ENCODE measurements at places on chromosomes 16 and 17. TPM values are rescaled to one million over a fixed set of nuclear protein-coding genes. Genes with fewer than 3 reads are reported as not detected.

DNA sequence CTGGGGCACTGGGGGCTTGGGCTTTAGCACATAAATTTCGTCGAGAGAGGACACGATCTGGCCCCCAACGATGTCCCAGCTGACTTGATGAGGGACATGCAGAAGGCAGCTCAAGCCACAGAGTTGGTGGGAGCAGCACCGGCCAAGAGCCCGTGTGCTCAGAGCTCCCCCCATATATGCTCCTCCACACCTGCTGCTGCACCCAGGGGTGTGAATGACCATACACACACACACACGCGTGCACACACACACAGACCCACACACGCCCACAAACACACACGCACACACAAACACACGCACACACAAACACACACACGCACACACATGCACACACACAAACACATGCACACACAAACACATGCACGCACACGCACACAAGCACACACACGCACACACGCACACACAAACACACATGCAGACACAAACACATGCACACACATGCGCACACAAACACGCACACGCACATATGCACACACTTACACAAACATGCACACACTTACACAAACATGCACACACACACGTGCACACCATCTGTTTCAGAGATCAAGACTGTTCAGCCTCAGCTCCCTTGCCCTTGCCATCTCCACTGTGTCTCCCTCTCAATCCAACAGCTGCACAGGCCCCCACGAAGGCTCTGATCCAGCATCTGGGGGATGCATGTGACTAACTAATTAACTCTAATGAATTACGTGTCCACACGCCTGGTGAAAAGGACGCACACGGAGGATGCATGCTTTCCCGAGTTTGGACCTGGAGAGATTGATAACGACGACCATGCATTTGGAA is 85.6 kb upstream of the TNRC6C start:
- H3K27ac ChIP-seq = no peak overlapping the region
- no peak overlapping the region for H3K4me3 ChIP-seq
- H3K36me3 ChIP-seq = peaks cover 8% of the 10 kb centered on the region
- H3K4me1 ChIP-seq = no peaks in the 10 kb centered on the region
- peaks cover 8% of the 10 kb centered on the region for H3K27me3 ChIP-seq

DNA sequence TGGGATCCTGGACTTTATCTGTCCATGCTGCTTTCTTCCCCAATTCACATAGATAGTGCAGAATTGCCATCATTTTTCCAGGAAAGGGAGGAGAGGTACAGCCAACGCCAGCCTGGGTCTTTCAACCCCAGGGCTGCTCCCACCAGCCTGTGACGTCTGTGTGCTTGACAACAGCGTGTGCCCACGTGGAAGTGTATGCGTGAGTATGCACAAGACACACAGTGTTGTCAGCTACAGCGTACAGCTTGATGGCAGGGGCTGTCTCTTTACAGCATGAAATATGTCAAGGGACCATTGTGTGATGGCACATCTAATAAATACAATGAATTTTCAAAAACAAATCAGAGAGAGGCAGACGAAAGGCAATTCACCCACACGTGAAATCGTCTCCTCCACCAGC is 62.3 kb downstream of the GSG1L start:
- H3K4me3 ChIP-seq = no peak overlapping the region
- peaks cover 5% of the 10 kb centered on the region for H3K27me3 ChIP-seq
- no peak overlapping the region for H3K27ac ChIP-seq
- no peak for DNase-seq
- no peaks in the 10 kb centered on the region for H3K4me1 ChIP-seq

- peaks cover 5% of the 10 kb centered on the region for H3K27me3 ChIP-seq
- H3K27ac ChIP-seq = no peak overlapping the region
- no peaks in the 10 kb centered on the region for H3K4me1 ChIP-seq
- H3K4me3 ChIP-seq = no peak overlapping the region
These were observed 15.7 kb upstream of the CD79B start for GRCh38 chr17:63947711-63948330.

KIF2B gene
- not detected for total RNA-seq

SSTR5 gene
- total RNA-seq = not detected

TBC1D3 gene
- not detected for total RNA-seq

UMOD gene
- not detected for total RNA-seq

ABCA3 gene
- total RNA-seq = 10.4 TPM

TEX14 gene
- 0.21 TPM for total RNA-seq

ACSM2B gene
- total RNA-seq = not detected

MYH1 gene
- not detected for total RNA-seq
